Ecto neural progenitor cell (in vitro differentiated cells): ENCODE measurements at places on chromosomes 1 and 21.

GRCh38 chr1:22694172-22694571, 16.5 kb upstream of the EPHB2 start:
- DNase-seq = no peak

DNA sequence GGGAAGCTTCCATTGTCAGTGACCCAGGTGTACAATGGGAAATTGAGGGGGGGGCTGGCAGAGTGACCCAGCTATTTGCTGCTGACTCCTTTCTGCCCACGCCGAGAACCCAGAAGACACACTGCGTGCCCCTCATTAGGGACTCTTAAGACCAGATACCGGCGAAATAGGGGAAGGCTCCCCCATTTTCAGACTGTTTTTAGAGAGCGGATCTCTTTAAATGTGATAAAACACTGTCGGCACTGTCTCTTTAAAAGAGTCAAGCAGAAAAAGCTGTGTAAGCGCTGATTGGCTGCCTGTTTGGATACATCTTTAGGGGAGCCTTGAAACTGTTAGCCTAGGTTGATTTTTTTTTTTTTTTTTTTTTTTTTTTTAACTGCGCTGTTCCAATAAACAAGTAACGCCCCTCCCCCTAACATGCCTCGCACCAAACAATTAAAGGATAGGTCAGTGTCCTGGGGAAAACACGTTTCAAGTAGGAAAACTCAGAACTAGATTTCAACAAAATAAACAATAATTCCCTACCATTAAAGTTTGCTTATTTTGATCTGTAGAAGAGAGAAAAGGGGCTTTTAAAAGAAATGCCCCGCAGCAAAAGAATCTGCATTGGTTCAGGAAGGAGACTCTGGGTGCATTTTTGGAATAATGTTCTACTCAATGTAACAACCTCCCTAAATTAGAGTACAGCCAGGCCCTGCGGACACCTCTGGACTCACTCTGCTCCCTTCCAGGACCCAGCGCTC, 1.4 kb upstream of the SSBP3 start:
- DNase-seq = peak; percentile 78

- DNase-seq = no peak
These were observed 54.9 kb downstream of the CAPZB start for GRCh38 chr1:19430121-19431068.

- DNase-seq = no peak
These were observed 8.0 kb upstream of the PKP1 start for GRCh38 chr1:201275253-201275666.

- DNase-seq = no peak
These were observed 107.7 kb upstream of the LMO4 start for GRCh38 chr1:87220993-87221392.

GRCh38 chr1:229146647-229147046, 124.3 kb upstream of the RAB4A start:
- DNase-seq = no peak

DNA sequence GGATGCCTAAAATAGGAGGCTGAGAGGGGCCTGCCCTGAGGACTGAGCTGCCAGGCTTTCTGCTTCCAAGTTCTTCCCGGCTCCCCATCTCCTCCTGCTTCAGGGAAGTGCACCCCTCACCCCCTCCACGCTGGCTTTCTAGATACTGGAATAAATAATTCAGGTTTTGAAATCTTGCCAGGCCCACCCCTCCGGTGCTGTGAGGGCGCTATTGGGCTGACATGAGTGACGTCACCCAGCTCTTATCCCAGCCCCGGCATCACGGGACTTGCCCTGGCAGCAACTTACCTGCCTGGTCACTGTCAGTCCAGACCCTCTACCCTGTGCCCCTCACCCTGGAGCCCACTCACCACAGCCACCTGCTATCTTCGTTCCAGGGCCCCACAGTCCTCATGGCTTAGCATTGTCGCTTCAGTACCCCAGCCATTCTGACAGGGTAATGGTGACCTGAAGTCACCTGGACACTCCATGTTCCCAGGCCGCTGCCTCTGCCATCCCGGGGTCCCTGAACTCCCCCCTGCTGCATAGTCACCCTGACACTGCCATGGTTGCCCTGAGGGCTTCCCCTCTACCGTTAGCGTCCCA, 819 bp upstream of the GPR3 start:
- DNase-seq = peak; percentile 67

DNA sequence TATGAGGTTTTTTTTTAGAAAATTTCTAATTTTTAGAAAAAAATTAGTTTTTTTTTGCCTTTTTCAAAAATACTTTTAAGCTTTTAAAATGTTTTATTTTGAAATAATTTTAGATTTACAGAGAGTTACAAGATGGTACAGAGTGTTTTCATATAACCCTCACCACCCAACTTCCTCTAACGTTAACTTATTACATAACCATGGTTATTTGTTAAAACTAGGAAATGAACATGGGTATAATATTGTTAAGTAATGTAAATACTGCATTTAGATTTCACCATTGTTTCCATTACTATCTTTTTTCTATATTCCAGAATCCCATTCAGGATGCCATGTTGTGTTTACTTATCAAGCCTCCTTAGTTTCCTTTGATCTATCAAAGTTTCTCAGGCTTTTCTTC, 45.2 kb upstream of the ST6GALNAC3 start:
- DNase-seq = no peak

- no peak for DNase-seq
These were observed 94.0 kb downstream of the DMRTB1 start for GRCh38 chr1:53552981-53553733.

DNA sequence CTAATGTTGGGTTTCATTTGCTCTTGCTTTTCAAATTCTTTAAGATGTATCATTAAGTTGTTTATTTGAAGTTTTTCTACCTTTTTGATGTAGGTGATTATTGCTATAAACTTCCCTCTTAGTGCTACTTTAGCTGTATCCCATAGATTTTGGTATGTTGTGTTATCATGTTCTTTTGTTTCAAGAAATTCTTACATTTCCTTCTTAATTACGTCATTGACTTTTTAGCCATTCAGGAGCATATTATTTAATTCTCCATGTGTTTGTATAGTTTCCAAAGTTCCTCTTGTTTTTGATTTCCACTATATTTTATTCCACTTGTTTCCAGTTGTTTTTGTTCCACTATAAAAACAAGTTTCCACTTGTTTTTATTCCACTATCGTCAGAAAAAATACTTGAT, 15.0 kb downstream of the GPR88 start:
- DNase-seq = no peak

DNA sequence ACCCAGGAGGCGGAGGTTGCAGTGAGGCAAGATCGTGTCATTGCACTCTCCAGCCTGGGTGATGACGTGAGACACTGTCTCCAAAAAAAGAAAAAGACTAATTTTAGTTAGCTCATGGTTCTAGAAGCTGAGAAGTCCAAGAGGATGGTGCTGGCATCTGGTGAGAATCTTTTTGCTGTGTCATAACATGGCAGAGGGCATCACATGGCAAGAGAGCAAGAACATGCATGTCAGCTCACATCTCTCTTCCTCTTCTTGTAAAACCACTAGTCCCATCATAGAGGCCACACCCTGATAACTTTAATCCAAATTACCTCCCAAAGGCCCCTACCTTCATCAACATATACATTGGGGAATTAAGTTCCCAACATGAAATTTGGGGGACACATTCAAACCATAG, 13.8 kb upstream of the CNN3 start:
- no peak for DNase-seq

DNA sequence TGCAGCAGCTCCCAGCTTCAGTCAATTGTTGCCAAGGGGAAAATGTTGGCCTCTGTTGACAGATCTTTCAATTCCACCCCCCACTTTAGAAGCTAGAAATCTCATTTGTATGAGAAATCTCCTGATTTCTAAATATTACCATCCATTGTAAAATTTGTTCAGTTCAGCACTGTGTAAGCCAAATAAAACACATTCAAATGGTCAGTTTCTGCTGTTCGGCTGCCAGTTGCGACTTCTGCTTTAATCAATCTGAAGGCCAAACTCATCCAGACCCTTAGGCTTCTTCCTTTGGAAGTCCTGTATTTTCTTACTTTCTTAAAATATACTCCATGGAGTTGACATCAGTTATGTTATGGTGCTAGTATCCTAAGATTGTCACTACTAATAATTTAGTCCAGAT, 281.2 kb upstream of the ZRANB2 start:
- no peak for DNase-seq

DNA sequence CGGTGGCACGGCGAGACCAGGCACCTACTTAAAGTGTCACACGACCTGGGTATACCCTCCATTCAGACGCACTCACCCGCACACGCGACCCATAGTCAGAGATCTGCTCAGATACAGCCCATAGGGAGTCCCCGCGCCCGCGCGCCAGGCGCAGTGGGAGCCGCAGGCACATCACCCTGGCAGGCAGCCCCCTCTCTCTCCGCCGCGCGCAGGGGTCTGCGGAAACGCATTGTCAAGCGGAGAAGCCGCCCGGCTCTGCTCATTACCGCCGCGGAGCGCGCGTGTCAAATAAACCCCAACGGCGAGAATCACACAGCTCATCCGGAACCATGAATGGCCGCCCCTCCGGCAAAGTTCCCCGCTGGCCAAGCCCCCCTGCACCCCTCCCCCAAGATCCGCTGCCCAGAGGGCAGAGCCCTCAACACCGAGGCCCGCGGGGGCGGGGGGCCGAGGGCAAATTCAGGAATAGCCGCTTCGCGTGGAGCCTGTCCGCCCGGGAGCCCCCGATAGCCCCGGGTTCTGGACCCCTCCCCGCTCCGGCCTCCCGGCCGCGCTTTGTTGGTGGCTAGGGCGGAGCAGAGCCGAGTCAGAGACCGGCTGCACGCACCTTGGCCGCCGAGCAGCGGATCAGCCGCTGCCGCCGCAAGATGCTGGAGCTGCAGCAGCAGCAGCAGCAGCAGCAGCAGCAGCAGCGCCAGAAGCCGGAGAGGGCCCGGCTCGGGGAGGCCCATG, 522 bp downstream of the LRP8 start:
- DNase-seq = peak; percentile 74

DNA sequence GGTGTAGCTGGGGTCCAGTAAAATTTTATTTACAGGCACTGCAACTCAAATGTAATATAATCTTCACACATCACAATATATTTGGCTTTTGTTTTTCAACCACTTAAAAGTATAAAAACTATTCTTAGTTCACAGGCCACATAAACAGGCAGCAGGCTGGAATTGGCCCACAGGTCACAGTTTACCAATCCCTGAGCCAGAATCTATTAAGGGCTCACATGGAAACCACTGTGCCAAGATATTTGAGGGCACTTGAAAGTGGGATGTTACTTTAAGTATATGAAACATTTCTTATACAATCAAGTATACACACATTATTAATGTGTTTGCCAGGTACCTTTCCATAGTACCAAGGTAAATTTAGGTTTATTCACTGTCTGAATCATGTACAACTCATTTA, 71.9 kb upstream of the PRDX6 start:
- no peak for DNase-seq

- no peak for DNase-seq
These were observed 71.4 kb downstream of the CC2D1B start for GRCh38 chr1:52294580-52294979.

DNA sequence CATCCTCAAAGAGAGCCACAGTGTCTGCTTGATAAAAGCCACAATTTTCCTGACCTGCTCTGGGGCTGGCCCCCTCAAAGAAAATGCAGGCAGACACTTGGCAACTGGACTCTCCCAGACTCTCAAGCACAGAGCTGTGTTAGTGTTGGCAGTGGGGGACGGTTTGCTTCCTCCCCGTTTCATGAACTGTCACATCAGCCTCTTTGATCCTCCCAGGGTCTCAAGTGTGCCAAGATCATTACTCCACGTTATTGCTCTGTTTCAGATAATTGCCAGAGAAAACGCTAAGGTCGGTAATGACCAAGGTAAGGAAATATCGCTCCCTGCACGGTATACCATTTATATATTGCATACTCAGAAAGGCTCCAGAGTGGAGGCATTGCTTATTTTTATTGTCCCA, 138.8 kb downstream of the NTMT2 start:
- no peak for DNase-seq

DNA sequence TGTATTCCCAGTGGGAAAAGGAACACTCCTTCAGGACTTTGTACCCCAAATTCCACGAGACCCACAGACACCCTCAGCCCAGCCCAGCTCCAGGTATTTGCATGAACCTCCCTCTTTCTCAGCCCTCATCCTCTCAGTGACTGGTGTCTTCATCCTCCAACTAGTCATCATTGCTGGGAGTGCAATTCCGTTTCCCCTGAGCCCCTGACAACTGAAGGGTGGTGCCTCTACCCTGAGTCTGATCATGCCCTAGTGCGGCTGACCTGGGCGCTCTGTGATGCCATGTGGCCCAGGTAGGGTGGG, 3.8 kb upstream of the ZNF692 start:
- DNase-seq = no peak

DNA sequence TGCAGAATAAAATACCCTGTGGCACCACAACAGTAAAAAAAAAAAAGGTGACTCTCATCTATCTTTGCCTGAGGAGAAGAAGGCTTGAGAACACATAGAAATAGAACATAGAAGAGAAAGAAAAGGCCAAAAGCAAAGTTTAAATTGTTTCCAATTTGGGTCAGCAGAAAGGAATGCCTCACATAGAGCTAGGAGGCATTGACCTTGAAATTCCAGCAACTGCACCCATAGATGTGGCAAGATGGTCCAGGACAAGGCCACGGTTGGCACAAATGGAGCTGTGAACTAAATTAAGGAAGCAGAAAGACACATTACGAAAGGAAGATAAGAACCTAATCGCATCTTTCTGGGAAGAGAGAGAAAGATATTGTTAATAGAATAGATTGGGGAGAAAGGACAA, 588.3 kb downstream of the LMO4 start:
- DNase-seq = no peak

GRCh38 chr1:164953098-164953497, 394.1 kb downstream of the PBX1 start:
- no peak for DNase-seq

DNA sequence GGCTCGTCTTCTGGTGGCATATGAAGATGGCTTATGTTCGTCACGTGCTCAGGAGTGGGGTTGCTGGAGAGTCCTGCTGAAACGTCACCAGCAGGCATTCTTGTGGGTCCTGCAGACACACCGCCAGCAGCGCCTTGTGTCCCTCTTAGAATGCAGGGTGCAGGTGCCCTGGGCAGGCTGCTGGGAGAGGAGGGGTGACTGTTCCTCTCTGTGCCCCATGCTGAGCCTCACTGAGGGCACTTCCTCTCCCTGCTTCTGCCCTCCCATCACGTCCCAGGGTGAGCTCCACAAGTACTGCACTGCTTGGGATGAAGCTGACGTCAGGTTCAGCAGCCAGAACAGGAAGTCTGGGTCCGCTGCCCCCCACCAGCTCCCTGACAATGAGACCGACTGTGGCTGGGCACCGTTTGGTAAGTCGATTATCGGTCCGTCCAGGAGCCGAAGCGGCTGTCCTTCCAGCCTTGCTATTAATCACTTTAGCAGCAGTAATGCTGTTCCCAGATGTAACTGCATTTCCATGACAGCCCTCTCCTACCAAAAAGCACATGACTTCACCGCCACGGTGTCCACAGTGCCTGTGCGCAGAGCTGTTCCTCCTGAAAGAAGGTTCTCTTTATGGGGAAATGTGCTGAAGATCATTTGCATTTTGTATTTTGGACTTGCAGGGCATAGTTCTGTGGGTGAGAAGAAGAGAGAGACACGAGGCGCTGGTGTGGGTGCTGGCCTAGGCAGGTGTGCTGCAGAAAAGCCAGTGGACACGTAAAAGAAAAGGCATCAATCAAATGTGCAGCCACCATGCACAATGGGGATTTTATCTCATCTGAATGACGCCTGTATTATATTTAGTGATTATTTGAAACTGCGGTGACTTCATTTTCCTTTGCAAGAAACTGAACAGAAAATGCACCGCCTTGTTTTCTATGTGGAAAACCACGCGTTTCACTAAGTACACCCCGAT, 21.0 kb downstream of the SLC37A1 start:
- DNase-seq = no peak

GRCh38 chr21:39034590-39035536, 148.4 kb downstream of the PSMG1 start:
- DNase-seq = no peak

- DNase-seq = no peak
These were observed 4.8 kb downstream of the ZNF672 start for GRCh38 chr1:248842781-248843331.

GRCh38 chr1:37807555-37808368, at the start of the genes C1orf122 and YRDC:
Gene C1orf122 (plus strand): TSS chr1:37807790. CDS start chr1:37808405, 615 bp downstream.
Gene YRDC (minus strand): TSS chr1:37808208. CDS start chr1:37808180, 28 bp downstream.
- peak; percentile 96 for DNase-seq
